ENCODE measurements at places on chromosomes 13 and 19. TPM values are rescaled to one million over a fixed set of nuclear protein-coding genes. Genes with fewer than 3 reads are reported as not detected.

GRCh38 chr13:114151565-114152284 is 19.3 kb upstream of the RASA3 start:
- no peak for DNase-seq

AXL gene
- total RNA-seq = 4.9 TPM

DNA sequence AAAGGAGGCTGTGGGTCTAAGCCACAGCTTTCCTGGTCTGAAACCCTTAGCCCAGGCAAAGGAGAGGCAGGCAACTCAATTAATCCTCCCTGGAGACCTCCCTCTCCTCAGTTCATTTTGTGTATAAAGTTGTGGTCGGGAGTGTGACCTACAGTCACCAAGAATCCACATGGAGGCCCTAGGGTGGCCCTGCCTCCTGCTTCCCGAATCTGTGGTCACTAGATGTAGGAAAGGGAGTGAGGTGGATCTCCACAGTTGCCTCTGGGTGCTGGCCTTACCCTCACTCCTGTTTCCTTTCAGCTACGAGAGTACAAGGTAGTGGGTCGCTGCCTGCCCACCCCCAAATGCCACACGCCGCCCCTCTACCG is 1.3 kb downstream of the RPL18A start:
- no peak for DNase-seq

GRCh38 chr19:49374665-49375434 is 11.2 kb downstream of the DKKL1 start:
- no peak for DNase-seq

DNA sequence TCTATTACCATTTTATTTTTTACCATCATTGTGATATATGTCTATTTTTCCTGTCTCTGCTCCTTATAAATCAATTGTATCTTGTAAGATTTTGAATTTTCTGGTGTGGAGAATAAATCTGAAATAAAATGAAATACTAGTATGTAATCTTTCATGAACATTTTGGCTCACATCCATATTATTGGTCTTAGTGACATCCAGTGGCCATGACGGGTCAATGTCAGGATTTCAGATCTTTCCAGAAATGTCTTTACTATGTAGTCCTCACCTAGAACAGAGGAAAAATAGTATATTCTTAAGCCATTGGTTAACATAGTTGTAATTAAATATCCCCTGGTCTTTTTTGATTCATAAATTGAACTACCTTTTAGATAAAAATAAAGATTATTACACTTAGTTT is 109.8 kb upstream of the GPC6 start:
- no peak for DNase-seq

GRCh38 chr13:59684105-59684504 is 479.6 kb downstream of the DIAPH3 start:
- no peak for DNase-seq

DNA sequence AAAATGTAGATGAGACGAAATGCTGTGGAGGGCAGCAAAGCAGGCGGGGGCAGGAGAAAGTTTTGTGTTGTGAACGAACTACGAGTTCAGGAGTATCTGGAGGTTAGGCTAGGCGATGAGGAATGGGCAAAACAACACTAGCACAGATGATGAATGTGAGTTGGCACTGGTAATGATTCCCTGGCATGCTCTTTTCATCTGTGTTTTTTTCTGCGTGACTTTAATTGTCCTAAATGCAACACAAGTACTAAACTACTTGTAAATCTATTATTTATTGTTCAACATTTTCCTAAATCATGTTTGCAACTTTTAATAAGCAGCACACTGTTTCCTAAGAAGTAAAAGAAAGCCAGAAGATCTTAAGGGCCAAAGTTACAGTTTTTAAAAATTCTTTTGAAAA is 19.2 kb downstream of the TNFSF13B start:
- DNase-seq = no peak

CDC42EP5 gene
- total RNA-seq = 4.1 TPM

GRCh38 chr19:5667751-5668271 is 12.5 kb downstream of the MICOS13 start:
- DNase-seq = no peak

DNA sequence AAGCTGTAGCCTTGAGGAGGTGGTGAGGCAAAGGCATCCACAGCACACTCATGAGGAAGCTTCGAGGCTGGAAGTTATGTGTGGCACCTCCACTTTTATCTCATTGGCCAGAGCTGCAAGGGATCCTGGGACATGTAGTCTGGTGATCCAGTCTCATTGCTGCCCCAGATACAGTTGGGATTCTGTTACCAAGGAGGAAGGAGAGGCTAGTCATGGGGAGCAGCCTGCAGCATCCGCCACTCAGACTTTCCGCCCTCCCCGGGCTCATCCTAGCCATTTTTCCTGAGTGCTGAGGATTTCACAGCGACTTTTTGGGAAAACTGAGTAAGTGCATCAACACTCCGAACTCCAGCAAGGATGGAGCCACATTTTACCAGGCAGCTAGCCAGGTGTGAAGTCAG is 74.4 kb downstream of the DPF1 start:
- no peak for DNase-seq

LILRA2 gene
- under 0.01 TPM for total RNA-seq

ZNF90 gene
- 2.0 TPM for total RNA-seq

NCAN gene
- total RNA-seq = 162 TPM

DNA sequence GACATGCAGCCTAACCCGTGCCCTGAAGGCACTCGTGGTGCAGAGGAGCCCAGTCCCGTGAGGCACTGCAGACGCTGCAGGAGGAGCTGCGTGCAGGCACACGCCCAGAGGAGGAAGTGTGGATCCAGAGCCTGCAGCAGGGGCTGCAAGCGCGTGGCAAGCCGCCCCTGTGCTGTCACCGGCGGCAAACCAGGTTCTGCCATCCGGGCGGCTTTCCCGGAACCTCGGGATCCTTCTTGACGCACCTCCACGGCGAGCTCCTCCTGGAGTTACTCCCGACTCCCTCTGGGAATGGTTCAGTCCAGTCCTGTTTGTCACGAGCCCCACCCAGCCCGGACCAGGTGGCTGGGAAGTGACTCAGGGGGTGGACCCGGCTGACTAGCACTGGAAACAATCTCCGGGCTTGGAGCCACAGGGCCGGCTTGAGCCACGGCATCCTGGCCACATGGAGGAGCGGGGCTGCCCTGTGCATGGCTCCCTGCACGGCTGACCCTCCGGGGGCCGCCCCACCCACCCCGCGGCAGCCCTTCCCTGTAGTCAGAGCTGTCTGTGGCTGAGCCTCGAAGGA is 10.2 kb downstream of the DPP9 start:
- no peak for DNase-seq

DNA sequence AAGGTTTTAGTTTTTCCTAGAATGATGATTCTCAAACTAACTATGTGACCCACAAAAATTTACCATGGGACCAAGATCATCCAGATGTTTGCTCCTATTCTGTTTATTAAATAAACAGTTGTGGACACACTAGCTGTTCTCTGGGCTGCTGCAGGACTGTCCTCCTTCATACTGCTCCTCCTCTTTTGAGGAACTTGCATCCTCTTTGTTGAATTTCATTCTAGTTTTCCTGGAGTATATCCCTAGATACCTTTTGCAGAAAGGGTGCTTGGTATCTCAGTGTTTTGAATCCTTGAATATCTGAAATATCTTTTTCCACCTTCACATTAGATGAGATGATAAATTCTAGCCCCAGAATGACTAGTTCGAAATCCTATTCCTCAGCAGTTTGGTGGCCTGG is 24.1 kb downstream of the VASP start:
- no peak for DNase-seq

- no peak for DNase-seq
Observed at GRCh38 chr19:47693903-47694302, 19.3 kb upstream of the EHD2 start.

TBC1D4 gene
- total RNA-seq = 9.8 TPM

- DNase-seq = no peak
Observed at GRCh38 chr13:30111810-30112209, 195.5 kb downstream of the KATNAL1 start.

CCDC124 gene
- total RNA-seq = 15.5 TPM

- no peak for DNase-seq
Observed at GRCh38 chr13:95833719-95834118, 156.8 kb downstream of the DNAJC3 start.

DNA sequence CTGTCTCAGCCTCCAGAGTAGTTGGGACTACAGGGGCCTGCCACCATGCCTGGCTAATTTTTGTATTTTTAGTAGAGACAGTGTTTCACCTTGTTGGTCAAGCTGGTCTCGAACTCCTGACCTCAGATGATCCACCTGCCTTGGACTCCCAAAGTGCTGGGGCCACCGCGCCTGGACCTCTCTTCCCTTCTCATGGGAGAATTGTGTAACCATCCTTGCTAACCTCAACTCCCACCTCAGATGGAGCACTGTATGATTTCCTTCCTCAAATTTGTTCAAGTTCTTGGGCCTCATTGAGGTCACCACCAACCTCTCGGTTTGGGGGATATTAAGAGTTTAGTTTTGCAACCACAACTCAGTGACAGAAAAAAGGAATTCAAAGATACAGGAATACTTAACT is 10.7 kb downstream of the LILRA5 start:
- no peak for DNase-seq

GRCh38 chr13:114017028-114017630 is 43.3 kb upstream of the C13orf46 start:
- no peak for DNase-seq

GRCh38 chr13:48411147-48411794 is 1.6 kb downstream of the LPAR6 start:
- no peak for DNase-seq

- DNase-seq = no peak
Observed at GRCh38 chr13:113223070-113223469, 13.7 kb downstream of the CUL4A start.

GRCh38 chr19:51346742-51347141 is 4.8 kb upstream of the VSIG10L start:
- DNase-seq = no peak

DNA sequence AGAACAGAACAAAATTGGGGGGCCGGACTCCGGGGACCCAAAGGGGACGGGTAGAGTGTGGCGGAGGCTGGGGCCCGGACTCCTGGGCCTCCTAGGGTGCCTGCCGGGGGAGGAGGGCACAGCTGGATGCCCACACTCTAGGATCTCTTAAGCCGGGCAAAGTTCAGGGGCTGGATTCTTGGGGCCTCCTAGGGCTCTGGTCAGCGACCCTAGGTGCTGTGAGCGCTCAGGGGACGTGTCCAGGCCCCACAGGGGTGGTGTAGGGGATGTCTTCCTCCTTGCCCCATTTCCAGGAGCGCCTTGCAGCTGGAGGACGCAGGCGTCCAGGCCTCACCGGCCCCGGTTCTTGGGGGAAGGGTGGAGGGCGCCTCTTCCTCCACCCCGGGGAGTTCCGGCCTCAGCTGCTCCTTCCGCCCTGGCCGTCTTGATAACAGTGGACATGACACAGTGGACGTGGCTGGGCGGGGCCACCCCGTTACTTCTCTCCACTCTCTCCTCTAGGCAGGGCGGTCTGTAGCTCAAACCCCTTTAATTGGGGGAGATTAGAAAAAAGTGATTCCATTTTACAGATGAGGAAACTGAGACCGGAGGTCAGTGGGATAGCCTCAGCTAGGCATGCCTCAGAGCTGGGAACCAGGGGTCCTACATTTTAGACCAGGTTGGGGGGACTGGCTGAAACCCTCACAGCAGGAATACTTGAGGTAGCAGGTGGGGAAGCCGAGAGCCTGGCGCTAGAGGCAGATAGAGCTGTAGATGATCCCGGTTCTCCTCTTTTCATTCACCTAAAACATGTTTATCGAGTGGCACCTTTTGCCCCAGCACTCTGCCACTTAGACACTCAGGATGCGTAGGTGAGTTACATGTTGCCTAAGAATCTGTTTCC is 705 bp downstream of the STXBP2 start:
- no peak for DNase-seq

DNA sequence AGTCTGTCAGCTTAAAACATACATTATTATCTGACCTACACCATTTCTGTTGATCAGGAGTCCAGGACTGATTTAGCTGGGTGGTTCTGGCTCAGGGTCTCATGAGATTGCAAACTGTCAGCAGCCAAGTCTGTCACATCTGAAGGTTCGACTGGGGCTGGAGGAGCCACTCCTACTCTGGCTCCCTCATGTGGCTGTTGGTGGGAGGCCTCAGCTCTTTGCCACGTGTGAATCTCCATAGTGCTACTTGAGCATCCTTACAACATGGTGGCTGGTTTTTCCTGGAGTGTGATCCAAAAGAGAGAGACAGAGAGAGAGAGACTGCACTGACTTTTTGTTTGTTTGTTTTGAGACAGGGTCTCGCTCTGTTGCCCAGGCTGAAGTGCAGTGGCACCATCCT is 63.6 kb upstream of the NFIC start:
- DNase-seq = no peak

DNA sequence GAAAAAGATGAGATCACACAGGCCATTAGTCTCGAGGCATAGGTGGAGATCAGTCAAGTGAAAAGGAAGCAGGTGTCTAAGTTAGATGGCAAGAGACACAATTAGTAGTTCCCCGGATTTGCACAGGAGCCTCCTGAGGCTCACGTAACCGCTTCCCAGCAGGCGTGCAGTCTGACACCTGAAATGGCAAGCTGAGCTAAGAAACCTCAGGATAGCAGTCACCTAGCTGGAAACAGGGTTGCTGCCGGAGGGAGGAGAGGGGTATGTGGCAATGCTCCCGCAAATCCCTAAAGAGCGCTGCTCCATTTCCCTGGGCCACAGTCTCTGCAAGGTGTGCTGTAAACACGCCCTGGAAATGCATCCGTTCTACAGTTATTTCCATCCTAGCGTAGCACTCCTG is 1151.0 kb downstream of the DIAPH3 start:
- DNase-seq = no peak

DNA sequence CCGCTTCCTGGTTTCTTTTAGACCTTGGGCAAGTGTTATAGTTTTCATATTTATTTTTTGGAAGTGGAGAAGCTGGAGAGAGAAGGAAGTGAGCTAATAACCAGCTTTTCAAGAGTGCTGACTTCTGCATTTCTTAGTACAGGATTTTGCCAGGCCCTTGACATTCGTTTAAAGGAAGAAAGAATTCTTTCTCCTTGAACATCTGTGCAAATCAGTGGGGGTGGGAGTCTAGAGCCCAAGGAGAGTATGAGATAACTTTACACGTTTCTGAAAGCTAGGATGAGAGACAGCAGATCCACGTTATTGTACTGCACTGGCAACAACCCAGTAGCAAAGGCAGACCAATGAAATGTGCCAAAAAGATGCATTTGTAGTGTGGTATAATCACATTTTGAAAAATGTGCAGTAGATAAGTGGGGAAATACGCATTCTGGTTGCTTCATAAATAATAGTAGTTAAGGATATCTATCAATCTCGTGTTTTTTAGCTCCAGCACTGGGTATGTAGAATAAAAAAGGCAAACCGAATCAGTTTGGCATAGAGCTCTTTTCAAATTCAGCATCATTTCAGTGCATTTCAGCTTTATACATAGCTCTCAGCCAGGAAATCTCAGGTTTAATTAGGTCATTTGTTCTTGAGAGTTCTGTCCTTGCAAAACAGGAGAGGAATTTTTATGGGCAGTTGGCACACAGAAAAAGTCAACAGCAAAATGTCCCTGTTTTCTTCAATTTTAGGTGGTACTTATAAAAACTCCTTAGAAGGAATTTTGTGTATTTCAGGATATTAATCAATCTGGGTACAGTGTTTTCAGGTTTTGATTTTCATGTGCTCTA is 4.3 kb downstream of the RNF113B start:
- peak; percentile 18 for DNase-seq

DNA sequence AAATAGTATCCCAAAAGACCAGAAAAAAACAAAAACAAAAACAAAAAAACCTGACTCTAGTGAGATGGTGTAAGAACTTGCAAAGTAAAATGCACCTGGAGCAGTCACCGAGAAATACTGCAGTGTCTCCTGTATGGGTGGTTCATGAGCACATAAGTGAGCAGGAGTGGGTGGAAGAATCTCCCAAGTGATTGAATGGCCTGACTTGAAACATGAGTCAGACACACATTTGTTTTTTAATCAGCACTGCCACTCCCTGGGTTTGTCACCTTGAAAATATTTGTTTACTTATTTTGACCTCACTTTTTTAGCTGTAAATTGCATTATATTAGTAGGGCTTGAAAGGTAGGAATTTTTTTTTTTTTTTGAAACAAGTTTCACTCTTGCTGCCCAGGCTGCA is 2.0 kb downstream of the ZNF431 start:
- no peak for DNase-seq

Data from frontal cortex (tissue), 4 donors.